A673 (cell line): ENCODE measurements at places on chromosomes 2 and 18.

GRCh38 chr2:41321351-41321750, 726.5 kb upstream of the PKDCC start:
- no peak for DNase-seq

- no peak for DNase-seq
Measured at GRCh38 chr2:229059331-229060033, 211.6 kb downstream of the PID1 start.

GRCh38 chr2:65706411-65706810, 274.0 kb upstream of the SPRED2 start:
- DNase-seq, result no peak

- peak; percentile 63 for DNase-seq
Measured at GRCh38 chr18:70337139-70337972, 48.5 kb downstream of the SOCS6 start.

DNA sequence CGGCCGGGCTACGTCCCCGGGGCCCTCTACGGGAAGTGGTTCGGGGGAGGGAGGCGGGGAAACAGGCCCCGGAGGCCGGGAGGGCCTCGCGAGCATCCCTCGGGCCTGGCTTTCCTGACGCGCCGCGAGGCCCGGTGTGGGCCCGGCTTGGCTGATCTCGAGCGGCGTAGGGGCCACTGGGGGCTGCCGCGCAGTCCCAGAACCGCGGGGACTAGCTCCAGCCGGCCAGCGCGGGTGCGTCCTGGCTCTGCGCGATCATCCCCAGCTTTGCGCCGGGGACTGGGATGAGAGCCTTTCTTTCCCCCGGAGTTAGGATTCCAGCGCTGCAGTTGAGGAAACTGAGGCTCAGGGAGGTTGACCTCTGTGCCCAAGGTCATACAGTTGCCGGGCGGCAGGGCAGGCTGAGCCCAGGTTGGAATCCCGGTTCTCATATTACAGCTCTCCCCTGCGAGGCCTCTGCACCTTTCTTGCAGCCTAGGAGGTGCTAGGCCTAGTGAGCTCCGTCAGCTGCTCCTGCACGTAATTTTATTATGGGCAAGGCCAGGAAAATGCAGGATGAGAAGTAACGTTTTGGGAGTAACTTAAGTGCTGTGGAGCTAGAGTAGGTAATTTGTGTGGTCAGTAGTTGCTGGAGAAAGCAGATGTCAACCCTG, 501 bp downstream of the LPIN1 start:
- peak; percentile 23 for DNase-seq

DNA sequence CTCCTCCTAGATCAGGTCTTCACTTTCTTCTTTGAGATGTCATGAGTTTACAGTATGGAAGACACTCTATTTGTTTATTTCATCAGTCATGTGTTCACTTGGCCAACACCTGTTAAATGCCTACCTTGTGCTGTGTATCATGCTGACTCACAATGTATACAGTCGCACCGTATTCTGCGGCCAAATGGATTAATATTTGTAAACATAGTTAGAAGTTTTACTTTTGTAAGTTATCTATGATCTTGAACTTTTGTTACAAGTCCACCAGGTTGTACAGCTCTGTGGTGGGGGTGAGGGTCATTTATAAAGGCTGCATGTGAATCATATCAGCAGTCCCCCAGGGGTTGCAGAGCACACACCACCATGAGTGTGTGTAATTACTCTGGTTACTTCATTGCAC, 408.7 kb upstream of the NRP2 start:
- DNase-seq, result no peak

GRCh38 chr2:218323526-218324472, 31.5 kb upstream of the TMBIM1 start:
- peak; percentile 53 for DNase-seq

DNA sequence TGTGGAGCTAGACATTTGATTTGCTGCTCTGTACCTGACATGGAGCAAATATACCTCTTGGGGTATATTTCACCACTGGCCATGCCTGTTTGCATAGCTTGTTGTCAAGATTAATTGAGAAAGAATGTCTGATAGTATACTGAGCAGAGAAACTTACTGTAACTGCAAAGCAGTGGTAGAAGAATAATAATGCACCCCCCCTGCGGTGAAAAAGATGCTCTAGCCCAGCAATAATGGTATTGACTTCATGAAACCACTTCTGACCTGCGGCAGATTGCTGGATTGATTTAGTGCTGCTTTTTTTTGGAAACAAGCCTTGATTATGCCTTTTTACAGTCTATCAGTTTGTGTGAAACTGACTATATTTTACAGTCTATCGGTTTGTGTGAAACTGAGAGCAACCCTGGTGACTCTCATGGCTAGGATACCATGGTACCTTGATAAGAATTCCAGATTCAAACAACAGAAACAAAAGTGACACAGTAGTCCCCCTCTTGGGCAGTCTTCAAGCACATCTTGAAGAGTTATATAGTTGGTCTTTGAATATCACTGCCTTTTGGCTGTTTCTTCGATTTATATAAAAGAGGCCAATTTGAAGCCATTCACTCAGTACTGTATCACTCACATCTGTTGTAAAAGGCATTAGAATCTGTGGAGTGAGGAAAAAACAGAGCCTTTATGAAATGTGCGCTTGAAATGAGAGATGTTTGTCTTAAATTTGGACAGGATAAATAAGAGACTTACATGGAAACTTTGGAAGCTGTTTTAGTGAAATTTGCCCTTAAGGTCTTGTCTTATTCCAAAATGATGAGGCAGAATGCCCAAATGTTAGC, 102.5 kb downstream of the FMNL2 start:
- DNase-seq, result no peak

- peak; percentile 75 for DNase-seq
Measured at GRCh38 chr2:141703501-141703900, 427.3 kb downstream of the LRP1B start.

GRCh38 chr2:209726311-209726710, 45.3 kb upstream of the UNC80 start:
- DNase-seq, result no peak

DNA sequence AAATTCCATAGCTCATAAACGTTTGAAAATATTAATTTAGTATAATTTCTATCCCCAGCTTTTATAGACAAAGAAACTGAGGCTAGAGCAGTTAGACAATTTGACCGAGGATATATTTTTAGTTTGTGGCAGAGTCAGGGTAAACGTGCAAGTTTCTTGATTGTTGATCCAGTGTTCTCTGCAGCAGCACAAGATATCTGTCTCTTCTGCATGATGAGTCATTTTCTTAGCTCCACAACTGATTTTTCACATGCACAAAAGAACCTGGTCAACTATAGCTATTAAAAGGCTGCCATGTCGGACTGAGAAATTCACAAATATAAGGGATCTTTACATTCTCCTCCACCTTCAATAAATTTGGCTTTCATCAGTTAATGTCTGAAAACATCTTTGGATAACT, 143.4 kb upstream of the CYP26B1 start:
- no peak for DNase-seq

- peak; percentile 83 for DNase-seq
Measured at GRCh38 chr2:66433945-66434678, 813 bp upstream of the MEIS1 start.

- DNase-seq, result no peak
Measured at GRCh38 chr2:72204786-72205503, 57.3 kb upstream of the CYP26B1 start.

GRCh38 chr2:101223814-101224231, 28.9 kb upstream of the CNOT11 start:
- DNase-seq, result no peak

DNA sequence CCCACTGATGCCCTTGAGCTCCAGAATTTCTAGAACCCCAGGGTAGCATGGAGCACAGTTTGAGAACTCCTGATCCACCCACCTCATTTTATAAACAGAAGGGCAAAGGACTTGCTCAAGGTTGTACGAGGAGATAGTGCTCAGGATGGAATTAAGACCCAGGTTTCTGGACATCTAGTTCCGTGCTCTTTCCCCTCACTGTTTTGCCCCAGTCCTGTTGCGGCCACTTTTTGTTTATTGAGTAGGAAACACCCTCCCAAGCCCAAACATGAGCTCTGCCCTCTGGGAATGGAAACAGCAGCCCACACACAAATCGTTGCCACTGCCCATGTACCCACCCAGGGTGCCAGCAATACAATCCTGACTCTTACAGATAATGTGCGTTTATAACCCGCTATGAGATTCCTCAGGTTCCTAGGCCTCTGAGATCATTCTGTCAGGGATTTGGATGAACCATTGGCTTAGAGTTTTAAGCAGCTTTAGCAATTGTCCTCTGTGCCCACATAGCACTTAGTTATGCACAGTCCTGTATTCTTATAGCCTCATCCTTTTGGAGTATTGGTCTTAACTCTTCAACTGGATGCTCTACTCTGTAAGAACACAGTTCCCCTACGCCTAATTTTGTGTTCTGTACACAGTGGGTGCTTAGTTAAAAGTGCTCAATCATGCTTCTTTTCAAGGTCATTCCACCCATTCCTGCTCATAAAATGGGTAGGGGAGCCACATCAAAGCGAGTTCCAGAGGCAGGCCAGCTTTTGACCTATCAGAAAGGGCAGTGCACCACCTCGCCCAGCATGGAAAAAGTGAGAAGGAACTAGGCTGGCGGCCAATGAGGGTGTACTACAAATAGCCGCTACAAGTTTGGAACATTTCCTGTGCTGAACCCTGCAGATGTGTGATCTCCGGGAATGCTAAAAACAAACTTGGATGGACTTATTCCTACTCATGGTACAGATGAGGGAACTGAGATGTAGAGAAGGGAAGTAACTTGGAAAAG, 60.3 kb upstream of the IGFBP2 start:
- DNase-seq, result no peak

- DNase-seq, result no peak
Measured at GRCh38 chr2:151350579-151351195, 6.7 kb upstream of the TNFAIP6 start.

DNA sequence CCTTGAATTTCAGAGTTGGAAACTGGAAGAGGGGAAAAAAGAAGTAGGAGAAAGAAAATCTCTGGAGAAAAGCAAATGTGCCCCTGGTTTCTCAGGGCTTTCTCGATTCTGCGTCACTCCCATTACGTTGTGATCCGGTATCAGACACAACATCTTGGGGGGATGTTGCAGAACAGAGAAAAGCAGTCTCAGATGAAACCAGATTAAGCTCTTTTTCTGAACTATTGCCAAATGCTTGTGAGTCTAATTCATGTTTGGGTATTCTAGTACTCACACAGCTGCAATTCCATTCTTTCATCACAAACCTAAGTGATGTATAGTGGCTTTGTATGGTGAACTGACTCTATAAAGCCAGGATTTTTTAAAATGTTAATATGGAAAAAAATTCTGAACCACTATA, 233.2 kb downstream of the TCF4 start:
- DNase-seq, result peak; percentile 94

DNA sequence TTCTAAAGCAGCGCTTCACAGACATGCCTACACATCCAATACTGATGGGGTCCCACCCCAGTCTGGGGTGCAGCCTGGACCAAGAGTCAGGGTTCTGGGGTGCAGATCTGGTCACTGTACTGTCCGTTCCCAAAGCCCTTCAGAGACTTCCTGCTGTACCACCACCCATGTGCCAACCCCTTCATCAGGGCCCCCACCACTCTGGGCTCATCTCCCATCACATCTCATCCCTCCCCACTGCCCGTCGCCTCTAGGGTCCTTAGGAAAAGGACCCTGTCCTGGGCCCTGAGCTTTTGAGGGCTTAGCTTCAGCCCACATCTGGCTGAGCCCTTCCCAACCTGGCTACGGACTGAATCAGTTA, 37.9 kb upstream of the ID2 start:
- no peak for DNase-seq

- DNase-seq, result peak; percentile 59
Measured at GRCh38 chr2:86441882-86442641, 891 bp downstream of the KDM3A start.

DNA sequence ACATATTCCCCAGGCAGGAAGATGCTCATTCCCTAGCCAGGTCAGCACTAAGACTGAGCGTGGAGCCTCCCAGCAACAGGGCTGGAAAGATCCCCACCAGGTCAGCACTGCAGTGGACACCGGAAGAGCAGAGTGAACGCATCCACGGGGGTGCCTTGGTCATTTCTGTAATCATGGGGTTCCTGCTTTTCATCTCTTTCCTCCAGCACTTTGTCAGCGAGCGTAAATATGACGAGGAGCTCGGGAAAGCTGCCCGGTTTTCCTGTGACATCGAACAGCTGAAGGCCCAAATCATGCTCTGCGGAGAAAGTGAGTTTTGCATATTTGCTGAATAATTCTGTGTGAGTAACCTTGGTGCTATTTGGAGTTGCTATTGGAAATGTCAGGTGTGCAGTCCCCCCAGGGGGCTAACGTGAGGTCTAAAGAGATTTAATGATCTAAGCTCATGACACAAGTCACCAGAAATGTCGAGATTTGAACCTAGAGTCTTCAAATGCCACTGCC, 40.1 kb downstream of the KCTD18 start:
- DNase-seq, result no peak

GRCh38 chr18:48643262-48643661, 104.4 kb downstream of the CTIF start:
- no peak for DNase-seq

DNA sequence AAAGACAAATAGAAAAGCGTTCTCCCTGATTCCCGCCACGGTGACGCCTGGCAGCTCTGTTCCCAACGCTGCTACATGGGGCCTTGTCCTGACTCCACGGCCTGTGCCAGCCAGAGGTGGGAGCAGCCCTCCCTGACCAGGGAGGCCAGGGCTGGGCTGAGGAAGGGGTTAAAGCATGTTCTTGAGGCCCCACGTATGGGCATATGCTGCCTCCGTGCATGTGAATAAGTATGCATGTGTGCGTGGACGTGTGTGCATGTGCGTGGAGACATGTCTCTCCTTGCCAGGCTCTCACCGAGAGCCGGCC, 1.6 kb upstream of the SNED1 start:
- DNase-seq, result no peak

- no peak for DNase-seq
Measured at GRCh38 chr18:31049189-31049588, 6.6 kb upstream of the DSC3 start.

GRCh38 chr18:34659579-34660517, 50.2 kb upstream of the DTNA start:
- DNase-seq, result peak; percentile 92
